Skin of body (tissue), 3 donors: ENCODE measurements at places on chromosomes 16 and 17. TPM values are rescaled to one million over a fixed set of nuclear protein-coding genes. Genes with fewer than 3 reads are reported as not detected.

The CACNG1 gene
- total RNA-seq: 5.4 TPM

The CCDC78 gene
- 0.20 TPM for total RNA-seq

The CHD9NB gene
- total RNA-seq: 3.6 TPM

The TBKBP1 gene
- total RNA-seq: 10.2 TPM

The OR3A3 gene
- total RNA-seq: not detected

The CRYM gene
- total RNA-seq: 3.2 TPM

The CBX2 gene
- total RNA-seq: 5.9 TPM

The SBK1 gene
- 1.3 TPM for total RNA-seq

The CARHSP1 gene
- 34.9 TPM for total RNA-seq

The HAS3 gene
- total RNA-seq: 9.9 TPM
